T-helper 1 cell treated with Interleukin-12 subunit alpha and Interleukin-12 subunit beta and Interleukin-4 antibody, amounts not matched to agents 30 ng/mL and 1 ng/mL, for 36 hours (primary cell): ENCODE measurements at places on chromosomes 1 and 21. TPM values are rescaled to one million over a fixed set of nuclear protein-coding genes. Genes with fewer than 3 reads are reported as not detected.

The CR1L gene
- total RNA-seq = not detected in 2 replicates

The CD164L2 gene
- not detected in 2 replicates for total RNA-seq

The ENAH gene
- 0.12 TPM in 1 of 2 replicates, not detected in the other for total RNA-seq

The NFASC gene
- 0.12 and 0.20 TPM in 2 replicates for total RNA-seq

The TINAGL1 gene
- total RNA-seq = not detected in 2 replicates

The AMY1A gene
- not detected in 2 replicates for total RNA-seq

The KIF26B gene
- total RNA-seq = not detected in 2 replicates

The LRRIQ3 gene
- 0.39 and 0.44 TPM in 2 replicates for total RNA-seq

The GBP3 gene
- total RNA-seq = 42.1 and 42.9 TPM in 2 replicates

The TSACC gene
- total RNA-seq = 0.59 TPM in 1 of 2 replicates, not detected in the other

The C8B gene
- not detected in 2 replicates for total RNA-seq

The RNF207 gene
- total RNA-seq = 108 and 109 TPM in 2 replicates

The TNFRSF25 gene
- total RNA-seq = 162 and 172 TPM in 2 replicates

The SYPL2 gene
- total RNA-seq = not detected in 2 replicates

The CLCA4 gene
- total RNA-seq = not detected in 2 replicates

The KLF17 gene
- not detected in 2 replicates for total RNA-seq

The RFX5 gene
- 118 and 120 TPM in 2 replicates for total RNA-seq

The C1orf50 gene
- 7.2 and 7.3 TPM in 2 replicates for total RNA-seq

The C1orf87 gene
- total RNA-seq = not detected in 2 replicates
